ENCODE measurements at places on chromosomes 5 and 9.

DNA sequence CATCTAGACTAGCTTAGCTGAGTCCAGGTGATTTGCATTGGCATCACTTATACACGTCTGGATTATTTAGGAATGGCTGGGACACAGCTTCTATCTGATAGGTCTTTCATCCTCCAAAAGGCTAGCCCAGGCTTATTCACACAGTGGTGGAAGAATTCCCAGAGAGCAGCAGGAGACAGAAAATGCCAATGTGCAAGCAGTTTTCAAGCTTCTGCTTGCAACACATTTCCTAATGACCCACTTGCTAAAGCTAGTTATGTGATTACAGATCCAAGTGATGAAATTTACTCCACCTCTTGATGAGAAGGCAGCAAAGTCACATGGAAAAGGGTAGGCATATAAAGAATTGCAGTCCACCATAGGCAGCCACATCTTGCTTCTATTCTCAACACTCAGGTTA, 44.2 kb upstream of the MAST4 start:
- DNase-seq = no peak

- DNase-seq = no peak
These were observed 443.9 kb upstream of the KLF4 start for GRCh38 chr9:107933516-107933915.

DNA sequence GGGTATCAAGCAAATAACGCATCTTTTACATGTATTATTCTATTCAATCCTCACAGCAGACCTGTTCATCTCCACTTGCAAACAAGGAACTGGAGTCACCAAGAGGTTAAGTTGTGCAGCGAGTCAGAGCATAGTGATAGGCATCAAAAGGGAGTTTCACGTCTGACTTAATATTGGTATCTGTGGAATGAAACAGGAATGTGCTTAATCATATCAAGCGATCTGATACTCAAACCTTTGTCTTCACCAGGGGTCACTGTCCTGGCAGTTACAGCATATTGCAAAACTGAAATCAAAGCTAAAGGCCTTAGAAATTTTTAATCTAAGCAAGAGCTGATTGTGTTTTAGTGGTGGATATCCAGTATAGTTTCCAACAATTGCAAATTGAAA, 271.6 kb downstream of the PLK2 start:
- no peak for DNase-seq

DNA sequence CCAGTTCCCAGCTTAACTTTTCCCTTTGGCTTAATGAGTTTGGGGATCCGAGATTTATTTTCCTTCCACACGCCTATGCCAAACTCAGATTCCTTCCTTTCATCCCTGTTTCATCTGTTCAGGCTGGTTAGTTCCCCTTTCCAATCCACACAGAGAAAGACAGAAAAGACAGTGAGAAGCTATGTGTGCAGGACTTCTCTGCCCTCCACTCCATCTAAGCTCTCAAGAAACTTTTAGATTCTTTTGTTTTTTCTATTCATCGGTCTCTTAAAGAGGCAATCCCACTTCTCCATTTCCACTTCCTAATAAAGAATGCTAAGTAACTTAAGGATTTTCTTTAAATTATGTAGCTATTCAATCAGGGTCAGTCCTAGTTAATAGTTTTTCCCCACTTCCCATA, 11.2 kb downstream of the ITGA1 start:
- DNase-seq = no peak

GRCh38 chr9:76181020-76181641, 213.1 kb downstream of the RFK start:
- no peak for DNase-seq

All from iPS DF 6.9 (cell line).